ENCODE measurements at places on chromosomes 5 and 9.

GRCh38 chr9:117784996-117785395, 80.8 kb downstream of the TLR4 start:
- no peaks in the 10 kb centered on the region for H3K27me3 ChIP-seq
- H3K4me3 ChIP-seq: no peak overlapping the region

GRCh38 chr9:90162326-90162725, 480.3 kb downstream of the DIRAS2 start:
- no peak for DNase-seq
- no peaks in the 10 kb centered on the region for H3K27me3 ChIP-seq
- H3K4me3 ChIP-seq: no peak overlapping the region
- H3K4me1 ChIP-seq: no peaks in the 10 kb centered on the region
- H3K36me3 ChIP-seq: no peaks in the 10 kb centered on the region
- H3K27ac ChIP-seq: no peak overlapping the region

DNA sequence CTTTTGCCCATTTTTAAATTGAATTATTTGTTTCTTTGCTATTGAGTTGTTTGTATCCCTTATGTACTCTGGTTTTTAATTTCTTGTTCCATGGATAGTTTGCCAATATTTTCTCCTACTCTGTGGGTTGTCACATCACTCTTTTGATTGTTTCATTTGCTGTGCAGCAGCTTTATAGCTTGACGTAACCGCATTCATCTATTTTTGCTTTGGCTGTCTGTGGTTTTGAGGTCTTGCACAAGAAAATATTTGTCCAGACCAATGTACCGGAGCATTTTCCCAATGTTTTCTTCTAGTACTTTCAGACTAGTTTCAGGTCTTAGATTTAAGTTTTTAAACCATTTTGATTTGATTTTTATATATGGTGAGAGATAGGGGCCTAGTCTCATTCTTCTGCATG, 36.2 kb upstream of the ZNF366 start:
- H3K27ac ChIP-seq: no peak overlapping the region
- H3K4me1 ChIP-seq: peaks cover 10% of the 10 kb centered on the region
- H3K4me3 ChIP-seq: no peak overlapping the region
- no peak for DNase-seq
- H3K27me3 ChIP-seq: no peaks in the 10 kb centered on the region
- H3K36me3 ChIP-seq: no peaks in the 10 kb centered on the region

GRCh38 chr5:122756264-122756911, 18.5 kb upstream of the SNX2 start:
- H3K27ac ChIP-seq: no peak overlapping the region
- no peaks in the 10 kb centered on the region for H3K27me3 ChIP-seq
- no peaks in the 10 kb centered on the region for H3K4me1 ChIP-seq
- no peaks in the 10 kb centered on the region for H3K36me3 ChIP-seq

DNA sequence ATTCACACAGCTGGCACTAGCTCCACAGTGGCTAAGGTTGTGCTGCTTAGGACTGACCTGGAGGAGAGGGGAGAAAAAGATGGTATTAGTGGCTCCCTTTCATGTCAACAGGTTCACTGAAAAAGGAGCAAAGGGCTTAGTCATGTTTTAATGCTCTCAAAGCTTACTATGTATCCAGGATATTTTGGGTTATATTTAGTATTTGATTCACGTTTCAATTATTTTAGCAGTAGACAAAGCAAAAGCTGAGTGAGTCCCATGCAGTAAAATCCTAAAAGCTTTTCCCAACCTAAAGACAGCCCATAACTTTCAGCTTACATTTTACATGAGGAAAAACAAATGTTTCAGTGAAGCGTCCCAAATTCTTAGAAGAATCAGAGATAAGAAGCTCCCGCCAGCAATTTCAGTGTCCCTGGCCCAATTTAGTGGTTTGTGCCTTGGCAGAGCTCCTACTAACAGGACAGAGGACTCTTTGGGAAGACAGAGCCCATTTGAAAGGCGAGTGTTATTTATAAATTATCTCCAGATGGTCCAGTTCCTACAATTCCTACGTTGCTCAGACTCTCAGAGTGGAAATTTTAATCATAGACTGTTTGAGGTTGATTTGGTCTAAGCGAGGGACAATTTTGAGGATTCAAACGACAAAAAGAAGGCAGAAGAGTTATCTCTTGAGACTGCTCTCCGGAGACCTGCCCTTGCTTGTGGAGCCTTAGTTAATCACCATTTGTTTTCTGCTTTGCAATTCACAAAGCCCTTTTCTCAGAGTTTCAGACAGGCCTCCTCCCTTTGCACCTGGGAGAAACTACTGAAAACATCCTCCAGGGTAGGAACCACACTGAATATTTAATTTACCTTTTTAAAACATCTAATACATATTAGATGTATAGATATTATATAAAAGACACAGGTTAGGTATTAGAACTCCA, 225.0 kb upstream of the ANKRD55 start:
- no peak for DNase-seq
- H3K36me3 ChIP-seq: no peaks in the 10 kb centered on the region
- H3K27ac ChIP-seq: no peak overlapping the region
- no peak overlapping the region for H3K4me3 ChIP-seq
- H3K4me1 ChIP-seq: no peaks in the 10 kb centered on the region

DNA sequence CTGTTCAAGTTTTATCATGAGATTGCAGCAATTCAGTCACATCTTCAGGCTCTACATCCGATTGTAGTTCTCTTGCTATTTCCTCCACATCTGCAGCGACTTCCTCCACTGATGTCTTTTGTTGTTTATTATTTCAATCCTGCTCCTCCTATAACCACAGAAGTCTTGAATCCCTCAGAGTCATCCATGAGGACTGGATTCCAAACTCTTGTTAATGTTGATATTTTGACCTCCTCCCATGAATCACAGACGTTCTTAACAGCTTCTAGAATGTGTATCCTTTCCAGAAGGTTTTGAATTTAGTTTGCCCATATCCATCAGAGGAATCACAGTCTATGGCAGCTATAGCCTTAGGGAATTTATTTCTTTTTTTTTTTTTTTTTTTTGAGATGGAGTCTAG, 3.6 kb downstream of the FBXO38 start:
- H3K36me3 ChIP-seq: peaks cover 3% of the 10 kb centered on the region
- no peak for DNase-seq
- H3K27me3 ChIP-seq: no peaks in the 10 kb centered on the region
- no peak overlapping the region for H3K4me3 ChIP-seq
- no peak overlapping the region for H3K27ac ChIP-seq

GRCh38 chr9:13569602-13570067, 290.1 kb upstream of the MPDZ start:
- no peaks in the 10 kb centered on the region for H3K36me3 ChIP-seq
- H3K27ac ChIP-seq: peak overlapping the region; percentile 43
- peaks cover 20% of the 10 kb centered on the region for H3K4me1 ChIP-seq
- H3K27me3 ChIP-seq: no peaks in the 10 kb centered on the region
- DNase-seq: no peak

DNA sequence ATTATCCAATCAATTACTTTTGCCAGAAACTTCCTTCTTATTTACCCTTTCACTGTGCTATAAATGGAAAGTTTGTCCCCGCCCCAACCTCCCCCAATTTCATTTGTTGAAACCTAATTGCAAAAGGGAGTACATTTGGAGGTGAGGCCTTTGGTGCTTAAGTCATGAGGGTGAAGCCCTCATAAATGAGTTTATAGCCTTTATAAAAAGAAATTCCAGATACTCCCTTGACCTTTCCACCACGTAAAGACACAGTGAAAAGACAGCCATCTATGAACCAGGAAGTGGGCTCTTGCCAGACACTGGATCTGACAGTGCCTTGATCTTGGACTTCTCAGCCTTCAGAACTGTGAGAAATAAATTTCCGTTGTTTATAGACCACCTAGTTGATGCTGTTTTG, 82.3 kb downstream of the NUDT12 start:
- no peaks in the 10 kb centered on the region for H3K27me3 ChIP-seq
- no peak overlapping the region for H3K4me3 ChIP-seq
- no peaks in the 10 kb centered on the region for H3K36me3 ChIP-seq
- H3K4me1 ChIP-seq: peaks cover 2% of the 10 kb centered on the region

DNA sequence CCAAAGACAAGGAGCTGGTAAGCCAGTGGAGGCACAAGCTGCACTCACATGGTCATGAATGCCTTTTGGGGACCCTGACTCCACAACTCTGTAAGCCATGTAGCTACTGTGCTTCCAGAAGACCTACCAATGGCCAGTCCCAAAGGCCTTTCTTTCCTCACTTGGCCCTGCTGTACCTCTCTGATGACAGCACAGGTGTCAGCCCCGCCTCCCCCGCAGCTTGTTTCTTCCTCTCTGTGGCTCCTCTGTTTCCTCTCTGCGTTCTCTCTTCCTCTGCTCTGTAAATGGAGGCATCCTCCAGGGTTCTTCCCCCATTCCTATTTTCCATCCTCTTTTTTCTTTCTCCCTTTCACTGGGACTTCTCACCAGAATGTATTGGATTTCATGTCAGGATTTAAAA, 26.7 kb downstream of the SH3TC2 start:
- H3K4me1 ChIP-seq: peaks cover 4% of the 10 kb centered on the region
- H3K4me3 ChIP-seq: no peak overlapping the region
- no peak for DNase-seq
- no peaks in the 10 kb centered on the region for H3K36me3 ChIP-seq

- H3K4me3 ChIP-seq: no peak overlapping the region
- H3K36me3 ChIP-seq: no peaks in the 10 kb centered on the region
- no peak for DNase-seq
- no peak overlapping the region for H3K27ac ChIP-seq
Measured at GRCh38 chr5:168227973-168228615, 63.4 kb upstream of the WWC1 start.

GRCh38 chr5:136425921-136426320, 60.6 kb upstream of the TRPC7 start:
- no peak for DNase-seq
- H3K4me1 ChIP-seq: no peaks in the 10 kb centered on the region
- no peaks in the 10 kb centered on the region for H3K27me3 ChIP-seq
- no peak overlapping the region for H3K27ac ChIP-seq

GRCh38 chr9:108708448-108708847, 147.3 kb downstream of the ACTL7B start:
- no peaks in the 10 kb centered on the region for H3K27me3 ChIP-seq
- no peak overlapping the region for H3K4me3 ChIP-seq
- no peak for DNase-seq
- H3K36me3 ChIP-seq: no peaks in the 10 kb centered on the region
- no peak overlapping the region for H3K27ac ChIP-seq
- no peaks in the 10 kb centered on the region for H3K4me1 ChIP-seq

DNA sequence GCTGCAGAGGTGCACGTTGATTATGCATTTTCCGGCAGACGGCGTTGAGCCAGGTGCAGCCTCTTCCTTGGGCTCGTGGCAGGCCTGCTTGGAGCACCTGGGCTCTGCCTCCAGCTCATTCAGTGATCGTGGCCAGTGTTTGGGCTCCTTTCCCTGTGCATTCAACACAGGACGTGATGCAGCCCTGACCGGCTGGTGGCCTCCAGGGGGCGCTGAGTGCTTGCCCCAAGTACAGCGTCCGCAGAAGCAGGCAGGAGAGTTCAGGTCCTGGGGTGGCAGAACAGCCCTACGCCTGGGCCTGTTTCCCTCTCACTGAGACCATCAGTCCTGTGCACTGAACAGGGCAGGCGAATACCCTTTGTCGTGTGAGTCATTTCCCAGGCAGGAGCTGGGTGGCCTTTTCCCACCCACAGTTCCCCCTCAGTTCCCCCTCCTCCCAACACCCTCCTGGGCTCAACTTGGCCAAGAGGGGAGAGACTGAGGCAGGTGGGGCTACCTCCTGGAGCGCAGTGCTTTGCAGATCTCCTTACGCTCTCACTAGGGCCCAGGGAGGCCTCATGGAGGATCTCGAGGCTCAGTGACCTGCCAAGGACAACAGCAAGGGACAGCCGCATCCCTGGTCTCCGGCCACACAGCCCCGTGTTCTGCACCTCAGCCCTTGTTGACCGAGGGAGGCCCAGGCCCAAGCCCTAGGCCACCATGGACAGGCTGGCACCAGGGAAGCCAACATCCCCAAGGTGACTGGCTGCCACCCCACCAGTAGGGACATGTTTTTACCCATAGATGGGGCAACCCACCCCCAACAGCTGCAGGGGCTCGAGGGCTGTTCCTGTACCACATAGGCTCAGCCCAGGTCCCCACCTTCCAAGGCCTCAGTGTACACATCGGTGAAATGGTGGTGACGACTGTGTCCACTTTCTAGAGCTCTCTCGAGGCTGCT, 52.9 kb downstream of the LRSAM1 start:
- no peaks in the 10 kb centered on the region for H3K27me3 ChIP-seq
- H3K36me3 ChIP-seq: peaks cover 47% of the 10 kb centered on the region
- no peaks in the 10 kb centered on the region for H3K4me1 ChIP-seq

DNA sequence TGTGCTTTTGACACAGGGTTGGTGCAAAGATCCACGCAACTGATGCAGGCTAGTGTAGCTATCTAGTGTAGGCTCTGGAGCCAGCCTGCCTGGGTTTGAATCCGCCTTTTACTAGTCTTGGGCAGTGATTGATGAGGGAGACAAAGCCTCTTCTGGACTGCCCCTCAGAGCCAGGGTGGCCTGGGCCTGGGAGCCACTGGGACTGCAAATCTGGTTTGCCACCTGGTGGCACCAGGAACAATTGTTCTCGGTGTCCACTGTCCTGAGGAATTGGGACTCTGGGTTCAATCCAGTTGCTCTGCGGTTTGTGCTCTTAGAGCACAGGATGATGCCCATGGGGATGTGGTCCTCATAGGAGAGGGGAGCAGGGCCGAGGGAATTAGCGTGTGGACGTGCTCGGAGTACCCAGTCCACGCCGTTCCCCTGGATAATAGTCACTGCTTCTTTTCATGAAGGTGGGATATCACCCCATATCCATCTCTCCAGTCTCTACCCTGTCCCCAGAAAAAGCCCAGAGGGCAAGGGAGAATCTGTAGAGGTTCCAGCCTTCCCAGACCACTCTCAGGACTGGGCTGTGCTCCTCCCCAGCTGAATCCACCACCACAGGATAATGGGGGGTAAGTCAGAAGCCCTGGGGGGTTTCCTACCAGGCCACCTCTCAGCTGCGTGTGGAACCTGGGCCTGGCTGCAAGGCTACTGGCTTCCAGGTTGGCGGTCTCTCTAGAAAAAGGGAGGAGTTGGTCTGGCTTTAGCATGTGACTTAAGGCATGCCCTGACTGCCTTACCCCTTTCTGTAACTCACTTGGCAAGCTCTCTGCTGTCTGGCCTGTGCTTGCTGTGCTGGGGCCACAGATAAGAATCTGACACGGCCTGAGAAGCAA, 1.9 kb downstream of the B4GALT7 start:
- no peaks in the 10 kb centered on the region for H3K27me3 ChIP-seq
- no peak overlapping the region for H3K27ac ChIP-seq

- H3K27me3 ChIP-seq: no peaks in the 10 kb centered on the region
- H3K36me3 ChIP-seq: no peaks in the 10 kb centered on the region
- peak overlapping the region; percentile 30 for H3K27ac ChIP-seq
- DNase-seq: no peak
- no peak overlapping the region for H3K4me3 ChIP-seq
Measured at GRCh38 chr5:14245132-14245925, 102.2 kb downstream of the TRIO start.
